ENCODE measurements at places on chromosomes 16 and 17.

GRCh38 chr17:74442291-74442669 lies 10.4 kb downstream of the GPRC5C start:
- no peak for DNase-seq

DNA sequence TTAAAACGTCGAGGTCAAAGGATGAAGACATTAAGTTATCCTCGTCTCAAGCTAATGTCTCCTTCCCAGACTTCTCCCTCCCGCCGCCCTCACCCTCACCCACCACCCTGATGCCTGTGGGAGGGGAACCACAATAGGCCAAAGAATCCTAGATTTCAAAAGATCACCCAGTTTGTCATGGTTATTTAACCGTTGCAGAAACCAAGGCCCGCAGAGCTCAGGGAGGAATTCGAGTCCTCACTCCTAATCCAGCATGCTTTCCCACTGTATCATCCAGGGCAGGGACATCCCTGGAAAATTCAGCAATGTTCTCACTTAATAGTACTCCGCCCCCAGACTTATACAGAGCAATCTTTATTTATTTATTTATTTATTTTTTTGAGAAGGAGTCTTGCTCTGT lies 41.8 kb upstream of the MYH10 start:
- no peak for DNase-seq

- no peak for DNase-seq
These were observed 37.8 kb upstream of the TMC5 start for GRCh38 chr16:19379838-19380237.

- DNase-seq, result no peak
These were observed 96.9 kb downstream of the RAB11FIP4 start for GRCh38 chr17:31488264-31488981.

- DNase-seq, result no peak
These were observed 158.8 kb downstream of the CCDC182 start for GRCh38 chr17:57586196-57586740.

DNA sequence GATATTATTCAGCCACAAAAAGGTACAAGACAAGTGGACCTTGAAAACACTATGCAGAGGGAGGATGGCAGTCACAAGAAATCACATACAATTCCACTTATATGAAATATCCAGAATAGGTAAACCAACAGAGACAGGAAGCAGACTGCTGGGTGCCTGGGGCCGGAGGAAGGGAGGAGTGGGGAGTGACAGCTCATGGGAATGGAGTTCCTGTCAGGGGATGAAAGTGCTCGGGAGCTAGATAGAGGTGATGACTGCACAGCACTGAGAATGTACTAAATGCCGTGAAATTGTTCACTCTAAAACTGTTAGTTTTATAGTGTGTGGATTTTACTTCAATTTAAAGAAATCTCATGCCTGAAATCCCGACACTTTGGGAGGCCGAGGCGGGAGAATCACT lies 74.2 kb upstream of the MED9 start:
- no peak for DNase-seq

DNA sequence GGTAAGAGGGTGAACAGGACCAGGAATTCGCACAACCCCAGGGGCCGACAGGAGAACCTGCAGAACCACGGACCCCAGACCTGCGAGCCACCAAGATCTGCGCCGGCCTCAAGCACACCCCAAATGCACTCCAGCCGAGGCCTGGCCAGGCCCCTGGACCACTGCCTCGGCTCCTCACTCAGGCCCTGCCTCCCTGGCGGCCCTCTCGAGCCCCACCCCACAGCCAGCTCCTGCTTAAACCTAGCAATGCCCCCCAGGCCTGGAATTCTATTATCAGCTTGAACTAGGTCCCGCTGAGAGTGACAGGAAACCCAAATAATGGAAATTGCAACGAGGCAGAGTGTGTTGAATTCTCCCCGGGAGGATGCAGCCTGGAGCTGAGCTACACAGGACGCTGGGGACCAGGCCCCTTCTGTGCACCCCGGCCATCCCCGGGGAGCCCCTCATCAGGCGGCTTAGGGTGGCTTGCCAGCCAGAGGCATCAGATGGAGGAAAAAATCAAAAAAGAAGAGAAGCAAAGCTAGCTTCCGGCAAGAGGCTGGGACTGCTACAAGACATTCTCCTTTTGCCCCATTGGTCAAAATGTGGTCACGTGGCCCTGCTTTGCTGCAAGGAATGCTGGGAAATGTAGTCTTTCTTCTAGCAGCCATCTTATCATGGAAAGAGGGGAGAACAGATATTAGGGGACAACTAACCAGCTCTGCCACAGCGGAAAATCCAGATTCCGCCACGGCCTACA lies 2.4 kb upstream of the ENPP7 start:
- peak; percentile 82 for DNase-seq

- DNase-seq, result peak; percentile 74
These were observed 148.7 kb upstream of the ZFHX3 start for GRCh38 chr16:73196670-73197069.

DNA sequence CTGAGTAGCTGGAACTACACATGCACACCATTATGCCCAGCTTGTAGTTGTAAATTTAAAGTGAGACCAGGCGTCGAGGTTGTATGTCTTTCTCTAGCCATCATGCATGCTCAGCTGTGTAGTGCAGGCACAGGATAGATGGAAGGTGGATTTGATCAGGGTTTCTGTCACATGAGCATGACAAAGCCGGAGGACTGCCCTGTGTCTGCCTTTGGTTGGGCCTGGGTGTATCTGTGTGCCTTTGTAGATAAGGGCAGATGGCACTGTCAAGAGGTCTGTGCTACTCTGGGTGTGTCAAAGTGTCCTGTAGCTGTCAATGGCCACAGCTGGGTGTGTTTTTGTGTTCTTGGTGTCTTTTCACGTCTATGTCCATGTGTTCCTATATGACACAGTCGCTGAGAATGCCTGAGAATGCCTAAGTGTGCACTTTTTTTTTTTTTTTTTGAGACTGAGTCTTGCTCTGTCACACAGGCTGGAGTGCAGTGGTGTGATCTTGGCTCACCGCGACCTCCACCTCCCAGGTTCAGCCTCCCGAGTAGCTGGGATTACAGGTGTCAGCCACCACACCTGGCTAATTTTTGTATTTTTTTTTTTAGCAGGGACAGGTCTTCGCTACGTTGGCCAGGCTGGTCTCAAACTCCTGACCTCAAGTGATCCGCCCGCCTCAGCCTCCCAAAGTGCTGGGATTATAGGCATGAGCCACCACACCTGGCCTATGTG lies 4.1 kb upstream of the NAGS start:
- no peak for DNase-seq

DNA sequence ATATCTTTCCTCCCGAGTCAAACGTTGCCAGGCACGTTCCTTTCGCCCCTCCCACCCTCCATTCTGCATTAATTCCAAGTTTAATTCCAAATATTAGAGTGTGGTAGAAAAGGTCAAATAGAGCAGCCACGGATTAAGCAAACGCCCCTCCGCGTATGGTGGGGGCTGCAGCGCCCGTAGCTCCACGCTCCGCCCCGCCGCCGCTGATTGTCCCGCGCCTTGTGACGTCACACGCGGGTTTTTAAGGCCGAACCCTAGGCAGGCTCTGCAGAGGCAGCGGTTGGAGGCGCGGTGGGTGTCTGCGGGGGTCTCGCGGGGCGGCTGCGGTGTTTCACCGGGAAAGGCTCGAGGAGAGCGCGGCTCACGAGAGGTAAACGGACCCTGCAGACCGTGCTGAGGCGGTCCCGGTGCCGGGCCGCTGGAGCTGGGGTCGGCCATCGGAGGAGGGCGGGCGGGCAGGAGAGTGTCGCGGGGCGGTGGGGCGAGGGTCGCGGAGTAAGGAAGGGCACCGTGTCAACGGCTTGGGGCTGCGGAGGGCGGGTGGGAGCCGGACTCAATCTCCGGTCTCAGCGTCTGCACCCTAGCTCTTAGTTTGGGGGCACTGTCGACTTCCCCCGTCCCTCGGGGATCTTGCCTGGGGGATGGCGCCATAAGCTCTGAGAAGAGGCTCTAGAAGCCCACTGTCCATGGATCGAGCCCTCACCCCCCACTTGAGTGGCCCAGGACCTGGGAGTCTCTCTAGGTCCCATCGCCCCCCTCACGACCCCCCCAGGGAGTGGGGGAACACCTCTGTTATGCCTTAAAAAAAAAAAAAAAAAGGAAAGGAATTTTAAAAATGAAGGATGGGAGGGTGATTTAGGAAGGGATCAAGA lies at the start of gene ARL4D:
Gene ARL4D (plus strand): TSS at position 270 of the 872 bp plus-strand sequence. CDS start 740 bp downstream, outside the sequence.
- peak; percentile 95 for DNase-seq

DNA sequence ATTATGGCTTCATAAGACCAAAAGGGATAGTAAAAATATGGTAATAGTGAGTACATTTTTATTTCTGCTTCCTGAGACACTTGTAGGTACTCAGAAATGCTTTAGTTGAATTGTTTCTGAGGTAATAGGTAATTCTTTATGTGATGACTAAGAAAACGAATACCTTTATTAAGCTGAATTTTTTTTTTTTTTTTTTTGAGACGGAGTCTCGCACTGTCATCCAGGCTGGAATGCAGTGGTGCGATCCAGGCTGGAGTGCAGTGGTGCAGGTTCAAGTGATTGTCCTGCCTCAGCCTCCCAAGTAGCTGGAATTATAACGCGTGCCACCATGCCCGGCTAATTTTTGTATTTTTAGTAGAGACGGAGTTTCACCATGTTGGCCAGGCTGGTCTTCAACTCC lies 1.9 kb downstream of the RAD51C start:
- no peak for DNase-seq

DNA sequence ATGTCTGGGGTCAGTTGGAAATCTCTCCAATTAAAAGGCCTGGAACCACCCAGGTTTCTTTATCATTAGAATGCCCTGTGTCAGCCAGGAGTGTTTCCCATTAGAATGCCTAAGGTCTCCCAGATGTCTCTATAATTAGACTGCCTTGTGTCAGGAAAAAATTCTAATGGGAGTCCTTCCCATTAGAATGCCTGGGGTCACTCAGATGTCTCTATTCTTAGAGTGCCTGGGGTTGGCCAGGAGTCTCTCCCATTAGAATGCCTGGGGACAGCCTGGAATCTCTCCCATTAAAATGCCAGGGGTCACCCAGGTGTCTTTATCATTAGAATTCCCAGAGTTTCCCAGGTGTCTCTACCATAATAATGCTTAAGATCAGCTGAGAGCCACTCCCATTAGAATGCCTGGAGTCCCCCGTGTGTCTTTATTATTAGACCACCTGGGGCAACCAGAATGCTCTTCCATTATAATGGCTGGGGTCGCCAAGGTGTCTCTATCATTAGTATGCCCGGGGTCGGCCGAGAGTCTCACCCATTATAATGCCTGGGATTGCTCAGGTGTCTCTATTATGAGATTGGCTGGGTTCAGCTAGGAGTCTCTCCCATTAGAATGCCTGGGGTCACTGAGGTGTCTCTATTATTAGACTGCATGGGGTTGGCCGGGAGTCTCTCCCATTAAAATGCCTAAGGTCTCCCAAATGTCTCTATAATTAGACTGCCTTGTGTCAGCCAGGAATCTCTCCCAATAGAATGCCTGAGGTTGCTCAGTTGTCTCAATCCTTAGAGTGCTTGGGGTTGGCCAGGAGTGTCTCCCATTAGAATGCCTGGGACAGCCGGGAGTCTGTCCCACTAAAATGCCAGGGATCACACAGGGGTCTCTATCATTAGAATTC lies 2254.6 kb downstream of the TP53TG3F start:
- DNase-seq, result no peak

GRCh38 chr17:16652252-16652651 lies 1.4 kb downstream of the ZNF624 start:
- no peak for DNase-seq

- no peak for DNase-seq
These were observed 9.0 kb downstream of the APOH start for GRCh38 chr17:66220079-66220835.

DNA sequence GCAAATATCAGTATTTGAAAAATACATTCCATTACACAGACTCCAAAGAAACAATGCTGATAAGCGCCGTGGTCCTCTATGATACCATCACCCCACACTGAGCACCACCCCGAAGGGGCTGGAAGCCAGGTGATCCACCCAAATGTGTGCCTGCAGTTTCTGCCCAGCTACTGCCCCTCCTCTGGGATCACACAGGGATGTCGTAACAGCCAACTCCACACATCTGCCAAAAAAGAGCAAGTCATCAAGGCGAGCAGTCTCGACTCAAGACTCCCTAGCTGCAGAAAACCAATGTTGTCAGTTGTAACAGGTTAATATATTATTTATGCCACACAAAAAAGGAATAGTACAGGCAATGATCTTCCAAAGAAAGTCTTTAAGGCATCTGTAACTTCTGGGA lies 21.0 kb downstream of the CYB5D2 start:
- DNase-seq, result peak; percentile 34

DNA sequence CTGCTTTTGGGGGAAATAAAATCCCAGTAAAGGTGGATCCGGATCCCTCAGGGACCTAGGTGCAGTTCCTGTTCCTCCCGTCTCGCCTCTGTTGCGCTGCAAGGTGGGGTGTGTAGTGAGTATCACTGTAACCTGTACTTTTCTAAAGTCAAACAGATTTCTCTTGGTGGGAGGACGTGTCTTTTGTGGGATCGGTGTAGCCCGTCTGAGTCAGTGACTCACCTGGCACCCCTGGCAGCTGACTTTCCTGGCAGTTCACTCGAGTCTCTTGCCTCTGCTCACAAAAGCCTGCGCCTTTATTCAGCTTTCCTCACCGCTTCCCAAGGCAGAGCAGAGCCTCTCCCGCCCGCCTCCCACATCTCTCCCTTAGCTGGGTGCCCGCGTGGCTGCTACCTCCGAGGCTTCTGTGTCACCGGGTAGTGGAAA lies 85.7 kb downstream of the CMIP start:
- DNase-seq, result no peak

GRCh38 chr16:31371619-31372484 lies 16.9 kb downstream of the ITGAX start:
- no peak for DNase-seq

DNA sequence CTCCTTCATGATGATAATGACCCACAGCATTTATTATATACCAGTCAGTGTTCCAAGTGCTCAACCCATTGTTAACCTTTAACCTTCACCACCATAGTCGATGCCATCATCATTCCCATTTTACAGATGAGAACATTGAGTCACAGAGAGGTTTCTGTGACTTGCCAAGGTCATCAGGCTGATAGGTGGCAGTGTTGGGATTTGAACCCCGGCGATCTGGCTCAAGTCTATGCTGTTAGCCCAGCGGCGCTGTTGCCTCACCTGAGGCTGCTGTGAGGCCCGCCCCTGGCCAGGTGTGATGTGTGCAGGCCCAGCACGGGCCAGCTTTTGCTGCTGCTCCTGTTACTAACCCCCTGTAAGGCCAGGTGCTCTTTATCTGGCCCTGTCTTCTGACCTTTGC lies 101.2 kb downstream of the OR1D5 start:
- no peak for DNase-seq

GRCh38 chr17:54901230-54901822 lies 674 bp downstream of the TOM1L1 start:
- peak; percentile 20 for DNase-seq

All from left cardiac atrium (tissue), 4 donors.